Temporal lobe (tissue), 4 donors: ENCODE measurements at places on chromosomes 12 and 14. TPM values are rescaled to one million over a fixed set of nuclear protein-coding genes. Genes with fewer than 3 reads are reported as not detected.

The SLC8A3 gene
- 32.5 TPM for total RNA-seq

The PLCZ1 gene
- total RNA-seq: 0.25 TPM

The DIO2 gene
- total RNA-seq: 27.0 TPM

The FAIM2 gene
- 24.6 TPM for total RNA-seq

The CSRP2 gene
- 359 TPM for total RNA-seq

The LMNTD1 gene
- 1.2 TPM for total RNA-seq

The RNF10 gene
- total RNA-seq: 116 TPM

The NTS gene
- 0.49 TPM for total RNA-seq

The CELA1 gene
- not detected for total RNA-seq

The EXD2 gene
- total RNA-seq: 42.5 TPM

The KRT77 gene
- total RNA-seq: under 0.01 TPM

The CLEC6A gene
- not detected for total RNA-seq

The TMCC3 gene
- total RNA-seq: 11.8 TPM

The SUDS3 gene
- 43.3 TPM for total RNA-seq

The GLT8D2 gene
- total RNA-seq: 9.6 TPM

The TAS2R8 gene
- total RNA-seq: 0.49 TPM

The MYO1H gene
- total RNA-seq: 0.25 TPM

The KRT85 gene
- not detected for total RNA-seq

The SLC7A7 gene
- total RNA-seq: 1.5 TPM

The ADSS1 gene
- 2.0 TPM for total RNA-seq

The POTEG gene
- total RNA-seq: not detected

The GPR65 gene
- total RNA-seq: under 0.01 TPM

The SLCO1B1 gene
- total RNA-seq: not detected

The LRIG3 gene
- 12.3 TPM for total RNA-seq

The MAP3K9 gene
- total RNA-seq: 14.3 TPM

The SRRM4 gene
- 13.8 TPM for total RNA-seq

The RAN gene
- total RNA-seq: 199 TPM

The ACSM4 gene
- total RNA-seq: not detected

The CPNE6 gene
- 46.2 TPM for total RNA-seq

The HEBP1 gene
- total RNA-seq: 7.1 TPM
